Activated T-cell treated with anti-CD3 and anti-CD28 coated beads for 1 hour (primary cell): ENCODE measurements at places on chromosomes 12 and 14.

GRCh38 chr12:15540469-15540872, 218.2 kb downstream of the PTPRO start:
- DNase-seq: no peak

- no peak for DNase-seq
Observed at GRCh38 chr14:92666251-92666650, 82.2 kb downstream of the LGMN start.

DNA sequence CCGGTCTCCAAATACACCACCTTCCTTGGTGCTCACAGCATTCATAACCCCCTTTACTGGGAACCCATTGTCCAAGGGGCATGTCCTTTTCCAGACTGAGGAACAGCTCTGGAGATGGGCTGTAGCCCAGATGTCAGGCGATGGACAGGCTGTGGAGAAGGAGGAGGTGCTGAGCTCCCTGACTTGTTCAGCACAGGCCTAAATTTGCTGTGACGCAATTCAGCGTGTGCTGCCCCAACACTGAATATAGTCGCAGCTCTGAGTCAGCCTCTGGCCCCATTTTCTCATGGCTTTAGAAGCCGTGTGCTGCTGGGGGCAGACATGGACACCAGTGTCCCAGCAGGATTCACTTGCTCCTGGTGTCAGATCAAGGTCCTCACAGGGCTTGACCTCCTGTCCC, 269.1 kb downstream of the EMP1 start:
- no peak for DNase-seq

- no peak for DNase-seq
Observed at GRCh38 chr14:97993508-97994019, 1196.4 kb downstream of the VRK1 start.

GRCh38 chr12:34304546-34304945, 282.2 kb downstream of the ALG10 start:
- DNase-seq: no peak

DNA sequence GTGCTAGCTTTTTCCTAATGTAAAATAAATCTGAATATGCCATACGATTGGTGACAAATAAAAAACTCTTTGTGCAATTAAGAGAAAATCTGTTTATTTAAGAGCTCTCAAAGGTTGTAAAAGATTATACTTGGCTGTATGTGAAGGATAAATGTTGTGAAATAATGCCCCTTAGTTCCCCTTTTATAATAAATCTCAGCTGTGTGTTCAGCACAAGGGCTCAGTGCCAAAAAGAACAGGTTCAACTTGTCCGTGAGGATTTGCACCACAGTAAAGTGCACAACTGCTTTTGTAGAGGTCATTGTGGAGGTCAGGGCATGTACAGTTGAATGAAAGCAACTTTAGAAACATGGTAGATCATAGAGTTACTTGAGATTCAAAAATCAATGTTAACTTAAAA, 118.6 kb downstream of the TRMT5 start:
- no peak for DNase-seq

DNA sequence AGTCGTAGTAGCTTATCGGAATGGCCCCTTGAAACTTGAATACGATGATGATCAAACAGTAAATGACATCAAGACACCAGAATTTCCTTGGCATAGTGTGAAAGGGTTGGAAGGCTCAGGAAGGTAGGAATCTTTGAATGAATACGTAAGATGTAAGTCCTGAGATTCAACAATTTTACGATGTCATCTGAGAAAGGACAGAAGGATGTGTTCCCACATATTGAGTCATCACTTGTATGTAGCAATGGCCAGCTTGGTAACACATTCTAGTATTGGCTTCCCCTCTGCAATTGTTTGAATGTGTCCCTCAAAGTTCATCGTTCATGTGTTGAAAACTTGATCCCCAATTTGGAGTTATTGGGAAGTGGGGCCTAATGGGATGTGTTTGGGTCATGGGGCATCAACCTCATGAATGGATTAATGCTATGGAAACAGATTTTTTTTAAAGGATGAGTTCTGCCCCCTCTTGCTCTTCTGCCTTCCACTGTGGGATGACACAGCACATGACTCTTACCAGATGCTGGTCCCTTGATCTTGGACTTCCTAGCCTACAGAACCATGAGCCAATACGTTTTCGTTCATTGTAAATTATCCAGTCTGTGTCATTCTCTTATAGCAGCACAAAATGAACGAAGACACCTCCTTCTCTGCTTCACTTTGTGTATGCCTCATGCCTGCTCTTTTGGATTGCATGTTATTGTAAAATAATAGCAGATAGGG, 284.6 kb downstream of the BCAT1 start:
- DNase-seq: no peak

- no peak for DNase-seq
Observed at GRCh38 chr12:131869871-131870418, 24.5 kb upstream of the ULK1 start.

GRCh38 chr12:64706857-64707256, 52.3 kb downstream of the GNS start:
- DNase-seq: no peak

- no peak for DNase-seq
Observed at GRCh38 chr14:30521899-30522736, 36.8 kb upstream of the G2E3 start.

GRCh38 chr12:42143452-42144157, 1.1 kb downstream of the GXYLT1 start:
- no peak for DNase-seq

DNA sequence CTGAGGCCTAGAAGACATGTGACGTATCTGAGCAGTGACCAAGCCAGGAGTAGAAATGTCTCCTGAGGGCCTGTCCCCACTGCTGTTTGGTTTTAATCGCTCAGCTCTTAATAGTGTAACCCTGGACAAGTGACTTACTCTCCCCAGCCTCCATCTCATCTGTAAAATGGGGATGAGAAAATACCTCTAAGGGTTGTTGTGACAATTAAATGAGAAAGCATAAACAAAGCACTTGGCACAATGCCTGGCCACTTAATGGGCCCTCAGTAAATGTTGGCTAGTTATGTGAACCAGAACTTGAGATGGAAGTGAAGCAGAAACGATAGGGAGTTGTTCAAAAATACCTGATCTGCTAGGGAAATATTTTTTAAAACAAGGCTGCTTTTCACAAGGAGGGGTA, 58.2 kb downstream of the HMGA2 start:
- DNase-seq: no peak

GRCh38 chr14:56002876-56003625, 115.2 kb upstream of the PELI2 start:
- no peak for DNase-seq

- no peak for DNase-seq
Observed at GRCh38 chr12:3257411-3257810, 180.2 kb downstream of the TSPAN9 start.

GRCh38 chr12:49292729-49293055, 2.3 kb upstream of the PRPH start:
- no peak for DNase-seq

DNA sequence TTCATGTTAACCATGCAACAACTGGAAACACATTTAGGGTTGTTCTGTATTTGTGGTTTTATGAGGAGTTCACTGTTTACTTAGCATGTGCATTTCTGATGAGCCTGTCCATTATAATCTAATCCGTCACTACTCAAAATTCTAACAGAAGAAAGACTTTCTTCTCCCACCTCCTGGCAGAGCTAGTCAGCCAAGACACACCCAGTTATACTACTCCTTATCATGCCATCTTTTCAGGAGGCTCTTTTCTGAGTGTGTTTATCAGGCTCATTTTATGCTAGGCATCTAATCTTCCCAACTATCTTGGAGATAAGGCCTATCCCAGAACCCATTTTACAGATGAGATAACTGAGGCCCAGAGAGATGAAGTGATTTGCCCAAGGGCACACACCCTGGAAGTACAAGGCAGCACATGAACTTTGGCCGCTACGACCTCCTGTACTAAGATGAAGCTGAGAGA, 10.4 kb upstream of the MED13L start:
- no peak for DNase-seq

GRCh38 chr14:74583689-74584434, 28.2 kb downstream of the LTBP2 start:
- DNase-seq: no peak

DNA sequence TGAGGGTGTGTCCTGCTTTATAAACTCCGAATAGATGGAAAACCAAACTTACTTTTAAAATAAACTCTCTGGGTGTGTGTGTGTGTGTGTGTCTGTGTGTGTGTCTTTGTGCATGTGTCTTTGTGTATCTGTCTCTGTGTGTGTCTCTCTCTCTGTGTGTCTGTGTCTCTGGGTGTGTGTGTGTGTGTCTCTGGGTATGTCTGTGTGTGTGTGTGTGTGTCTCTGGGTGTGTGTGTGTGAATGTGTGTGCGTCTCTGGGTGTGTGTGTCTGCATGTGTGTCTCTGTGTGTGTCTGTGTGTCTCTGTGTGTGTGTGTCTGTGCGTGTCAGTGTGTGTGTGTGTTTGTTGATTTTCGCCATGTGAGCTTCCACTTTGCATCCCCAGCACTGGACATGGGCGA, 9.2 kb downstream of the RAN start:
- DNase-seq: no peak

GRCh38 chr12:51907856-51908425, 637 bp downstream of the ACVRL1 start:
- DNase-seq: no peak

DNA sequence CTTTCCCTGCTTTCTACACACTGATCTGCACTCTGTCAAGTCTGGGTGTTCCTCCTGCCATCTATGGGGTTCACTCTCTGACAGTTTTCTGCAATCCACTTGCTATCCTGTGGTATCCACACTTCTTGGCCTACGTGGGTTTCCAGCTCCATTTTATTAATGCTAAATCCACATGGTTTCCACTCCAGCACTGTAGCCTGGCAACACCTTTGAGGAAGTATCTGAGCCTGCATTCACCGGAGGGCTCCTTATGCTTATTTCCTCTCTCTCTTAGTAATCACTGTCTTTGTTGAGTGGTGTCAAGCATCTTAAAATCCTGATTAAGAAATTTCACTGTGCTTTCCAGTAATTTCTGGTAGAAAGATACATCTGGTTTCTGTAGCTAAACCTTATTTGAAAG, 703.7 kb downstream of the TMEM121 start:
- no peak for DNase-seq

DNA sequence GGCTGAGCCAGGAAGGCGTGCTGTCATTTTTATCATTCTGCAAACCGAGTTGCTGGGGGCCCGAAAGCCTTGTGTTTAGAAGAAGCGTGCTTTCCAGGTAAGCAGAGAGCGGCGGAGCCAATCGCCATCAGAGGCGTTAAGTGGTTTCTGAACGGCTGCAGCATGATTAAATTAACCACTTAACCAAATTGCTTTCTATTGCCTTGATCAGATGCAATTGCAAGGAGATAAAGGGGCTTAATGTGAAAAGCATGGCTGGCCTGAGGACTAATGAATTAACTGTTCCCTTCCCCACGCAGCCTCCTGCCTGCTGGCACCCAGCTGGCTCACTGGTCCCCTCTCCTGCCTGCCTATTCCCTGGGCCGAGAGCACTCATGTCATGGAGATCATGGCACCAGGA, 36.6 kb upstream of the CHGA start:
- no peak for DNase-seq

GRCh38 chr14:75282170-75282554, 3.5 kb downstream of the FOS start:
- DNase-seq: no peak

GRCh38 chr14:92450351-92451070, 63.1 kb upstream of the RIN3 start:
- no peak for DNase-seq

DNA sequence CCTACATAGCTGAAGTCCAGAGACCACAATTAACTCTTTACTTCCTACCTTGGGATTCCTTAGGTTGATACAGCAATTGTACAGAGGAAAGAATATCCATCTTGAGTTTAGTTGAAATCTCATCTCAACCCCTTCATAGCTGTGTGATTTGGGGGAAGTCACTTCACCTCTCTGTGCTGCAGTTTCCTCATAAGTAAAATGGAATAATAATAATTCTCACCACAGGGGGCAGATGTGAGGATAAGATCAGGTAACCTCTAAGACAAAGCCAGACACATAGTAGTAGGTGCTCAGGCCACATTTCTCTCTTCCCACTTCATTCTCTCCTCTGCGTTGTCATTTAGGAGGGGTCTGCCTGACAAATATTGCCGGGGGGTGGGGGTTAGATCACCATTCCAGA, 6.7 kb downstream of the FOXN4 start:
- no peak for DNase-seq

GRCh38 chr12:1496162-1496900, 98.0 kb downstream of the FBXL14 start:
- no peak for DNase-seq

- DNase-seq: no peak
Observed at GRCh38 chr12:92953747-92954146, 24.7 kb upstream of the EEA1 start.
